ENCODE measurements at places on chromosomes 7 and 10. TPM values are rescaled to one million over a fixed set of nuclear protein-coding genes. Genes with fewer than 3 reads are reported as not detected.

The UBTD1 gene
- total RNA-seq = 10.6 TPM

DNA sequence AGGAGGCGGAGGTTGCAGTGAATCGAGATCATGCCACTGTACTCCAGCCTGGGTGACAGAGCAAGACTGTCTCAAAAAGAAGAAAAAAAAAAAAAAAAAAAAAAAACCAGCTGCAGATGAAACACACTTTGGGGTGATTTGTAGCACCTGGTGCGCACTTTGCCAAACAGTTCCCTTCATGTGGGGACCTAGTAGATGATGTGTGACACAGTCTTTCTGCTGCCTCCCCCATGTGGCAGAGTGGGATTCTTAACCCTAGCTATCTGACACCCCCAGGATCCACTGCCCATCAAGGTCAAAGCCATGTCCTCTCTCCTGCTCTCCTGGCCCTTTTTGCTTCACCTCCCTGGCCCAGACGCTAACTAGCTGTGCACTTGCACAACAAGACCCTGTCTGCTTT, 52.1 kb upstream of the PDZD8 start:
- no peak for DNase-seq

The XRCC2 gene
- total RNA-seq = 3.5 TPM

GRCh38 chr10:102347236-102347828, 48.2 kb upstream of the NFKB2 start:
- peak; percentile 71 for DNase-seq

DNA sequence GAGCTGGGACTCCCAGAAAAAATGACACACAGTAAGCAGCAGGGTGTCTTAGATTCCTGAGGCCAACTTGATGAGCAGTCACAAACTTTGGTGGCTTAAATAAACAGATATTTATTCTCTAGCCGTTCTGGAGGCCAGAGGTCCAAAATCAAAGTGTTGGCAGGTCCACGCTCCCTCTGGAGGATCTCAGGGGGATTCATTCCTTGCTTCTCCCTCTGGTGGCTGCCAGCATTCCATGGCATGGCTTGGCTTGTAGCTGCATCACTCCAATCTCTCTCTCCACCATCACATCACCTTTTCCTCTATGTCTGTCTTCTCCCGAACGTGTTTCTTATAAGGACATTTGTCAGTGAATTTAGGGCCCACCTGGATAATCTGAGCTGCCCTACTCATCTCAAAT, 98.4 kb downstream of the OSBPL3 start:
- no peak for DNase-seq

DNA sequence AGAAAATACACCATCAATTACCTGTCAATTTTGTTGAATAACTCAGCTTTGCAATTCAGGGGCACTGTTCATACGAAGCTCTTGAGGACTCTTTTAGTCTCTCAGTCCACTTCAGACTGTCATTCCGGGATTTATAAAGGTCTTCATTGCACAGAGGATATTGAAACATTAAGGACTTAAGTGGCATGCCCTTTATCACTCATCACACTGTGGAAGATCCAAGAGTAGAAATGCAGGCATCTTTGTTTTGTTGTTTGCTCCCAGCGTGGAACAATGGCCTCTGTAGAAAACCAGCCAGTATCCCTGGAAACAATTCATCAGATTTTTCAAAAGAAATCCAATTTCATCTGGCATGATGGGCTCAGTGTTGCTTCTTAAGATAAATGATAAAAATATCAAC, 66.3 kb upstream of the LRGUK start:
- DNase-seq = no peak

- DNase-seq = no peak
Observed at GRCh38 chr7:35983626-35984025, 169.4 kb upstream of the EEPD1 start.

GRCh38 chr10:45375101-45375500, 1.1 kb downstream of the ALOX5 start:
- DNase-seq = no peak

The IGF2BP3 gene
- total RNA-seq = 26.8 TPM

The AKR1C4 gene
- not detected for total RNA-seq

DNA sequence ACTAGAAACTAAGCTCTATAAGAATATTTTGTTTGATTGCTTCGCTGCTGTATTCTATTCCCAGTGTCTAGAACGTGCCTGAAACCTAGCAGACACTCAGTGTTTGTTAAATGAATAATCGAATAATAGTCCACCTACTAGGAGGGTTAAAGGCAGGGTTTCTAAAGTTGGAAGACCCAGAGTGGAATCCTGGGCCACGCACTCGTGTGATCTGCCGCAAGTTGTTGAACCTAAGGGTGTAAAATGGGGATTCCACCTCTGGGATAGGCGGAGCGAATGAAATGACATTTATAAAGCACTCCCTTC, 702 bp upstream of the AGFG2 start:
- no peak for DNase-seq

DNA sequence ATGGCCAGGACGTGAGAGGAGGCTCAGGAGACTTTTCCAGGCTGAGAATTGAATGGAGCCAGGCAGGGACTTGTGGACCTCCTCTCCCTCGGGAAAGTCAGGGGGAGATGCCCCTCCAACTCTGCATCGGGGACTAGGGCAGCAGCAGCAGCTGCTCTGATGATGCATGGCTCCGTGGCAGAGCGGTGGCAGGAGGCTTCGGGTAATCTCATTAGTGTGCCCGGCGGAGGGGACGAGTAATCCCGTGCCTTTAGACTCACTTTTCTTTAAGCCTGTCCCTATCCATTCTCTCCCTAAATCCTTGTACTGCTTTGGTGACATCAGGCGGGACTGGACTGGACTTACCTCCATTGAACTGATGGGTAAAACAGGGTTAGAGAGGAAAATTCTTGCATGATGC, 75.1 kb downstream of the ZMIZ1 start:
- no peak for DNase-seq

DNA sequence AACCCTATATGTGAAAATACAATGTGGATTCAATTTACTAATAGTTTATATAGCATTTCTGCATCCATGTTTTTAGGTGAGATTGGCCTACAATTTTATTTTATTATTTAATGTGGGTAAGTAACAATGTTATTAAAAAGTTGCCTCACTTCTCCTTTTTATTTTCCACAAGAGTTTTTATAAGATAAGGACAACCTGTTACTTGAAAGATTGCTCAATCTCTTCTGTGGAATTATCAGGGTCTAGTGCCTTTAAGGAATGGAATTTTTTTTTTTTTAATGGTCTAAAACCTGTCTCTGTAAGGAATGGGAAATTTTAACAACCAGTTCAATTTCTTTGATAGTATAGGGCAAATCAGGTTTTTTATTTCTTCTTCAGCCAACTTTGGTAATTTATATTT, 53.9 kb upstream of the RAB18 start:
- no peak for DNase-seq

GRCh38 chr10:116988311-116988710, 16.7 kb downstream of the SHTN1 start:
- no peak for DNase-seq

GRCh38 chr7:4042402-4043045, 639.6 kb upstream of the FOXK1 start:
- no peak for DNase-seq

The LANCL2 gene
- 19.3 TPM for total RNA-seq

The DNAJC12 gene
- 8.5 TPM for total RNA-seq

DNA sequence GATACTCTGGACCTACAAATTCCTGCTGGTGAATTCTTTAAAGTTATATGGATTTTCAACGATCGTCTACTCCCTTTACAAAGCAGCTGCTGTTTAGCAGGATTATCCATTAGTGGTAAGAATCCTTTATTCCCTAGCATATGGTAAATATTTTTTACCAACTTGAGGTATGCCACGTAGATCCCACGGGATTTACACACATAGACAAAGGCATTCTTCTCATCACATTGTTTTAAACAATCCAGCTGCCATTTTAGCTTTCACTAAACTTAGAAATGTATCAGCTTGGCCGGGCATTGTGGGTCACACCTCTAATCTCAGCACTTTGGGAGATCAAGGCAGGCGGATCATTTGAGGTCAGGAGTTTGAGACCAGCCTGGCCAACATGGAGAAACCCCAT, 148.0 kb upstream of the SH2B2 start:
- no peak for DNase-seq

- peak; percentile 79 for DNase-seq
Observed at GRCh38 chr10:5943536-5943935, 33.8 kb downstream of the IL15RA start.

- DNase-seq = no peak
Observed at GRCh38 chr7:12291870-12292269, 80.8 kb downstream of the TMEM106B start.

DNA sequence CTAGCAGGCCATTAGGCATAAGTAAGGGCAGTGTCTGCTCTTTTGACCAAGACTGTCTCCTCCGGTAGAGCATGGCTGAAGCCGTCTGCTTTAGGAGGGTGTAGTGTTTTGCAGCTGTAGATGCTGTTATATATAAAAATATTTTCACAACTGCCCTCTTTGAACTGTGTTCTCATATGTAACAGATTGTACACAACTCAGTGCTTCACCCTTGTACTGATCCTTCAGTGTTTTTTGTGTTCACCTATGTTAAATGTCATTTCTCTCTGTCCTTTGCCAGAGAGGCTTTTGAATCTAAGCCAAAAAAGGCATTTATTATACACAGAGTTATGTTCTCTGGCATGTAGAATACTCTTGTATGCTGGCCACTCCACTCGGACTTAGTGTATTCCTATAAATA, 135.5 kb downstream of the BICC1 start:
- peak; percentile 70 for DNase-seq

The PNLIP gene
- total RNA-seq = 0.18 TPM

DNA sequence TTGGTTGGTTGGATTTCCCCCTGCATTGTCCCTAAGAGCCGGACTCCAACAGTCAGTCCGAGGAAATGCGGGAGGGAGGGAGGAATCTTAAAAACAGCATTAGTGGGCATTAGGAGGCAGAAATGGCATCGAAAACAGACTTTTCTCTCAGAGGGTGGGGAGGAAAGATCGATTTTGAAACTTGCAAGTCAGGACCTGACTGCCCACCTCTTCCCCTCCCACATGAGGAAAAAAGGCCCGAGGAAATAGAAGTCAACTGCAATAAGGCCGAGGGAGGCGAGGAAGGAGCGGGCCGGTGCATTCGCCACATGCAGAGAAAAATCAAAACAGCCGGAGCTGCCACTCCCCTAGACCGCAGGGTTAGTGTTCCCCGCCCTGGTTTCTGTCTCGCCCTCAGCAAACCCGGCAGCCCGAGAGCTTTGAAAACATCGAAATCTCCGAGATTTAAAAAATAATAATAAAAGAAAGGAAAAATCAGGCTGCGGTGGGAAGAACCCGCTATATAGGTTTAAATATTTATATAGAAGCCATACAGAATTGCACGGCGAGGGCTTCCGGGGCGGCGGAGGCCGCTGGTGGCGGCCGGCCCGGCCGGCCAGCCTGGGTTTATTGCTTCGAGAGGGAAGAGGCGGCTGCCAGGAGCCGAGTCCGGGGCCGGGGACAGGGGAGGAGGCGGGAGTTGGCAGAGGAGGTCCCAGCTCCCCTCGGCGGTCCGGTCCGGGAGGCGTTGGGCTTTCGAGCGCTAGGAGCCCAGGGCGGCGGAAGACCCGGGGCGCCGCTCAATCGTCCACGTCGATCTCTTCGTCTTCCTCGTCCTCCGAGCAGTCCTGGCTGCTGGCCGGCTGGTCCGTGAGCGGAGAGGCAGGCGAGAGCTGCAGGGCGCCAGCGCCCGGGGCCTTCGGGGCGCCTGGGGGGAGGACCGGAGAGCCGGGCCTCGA, 2.5 kb downstream of the LBX1 start:
- DNase-seq = no peak
